ENCODE measurements at places on chromosomes 7 and 10.

DNA sequence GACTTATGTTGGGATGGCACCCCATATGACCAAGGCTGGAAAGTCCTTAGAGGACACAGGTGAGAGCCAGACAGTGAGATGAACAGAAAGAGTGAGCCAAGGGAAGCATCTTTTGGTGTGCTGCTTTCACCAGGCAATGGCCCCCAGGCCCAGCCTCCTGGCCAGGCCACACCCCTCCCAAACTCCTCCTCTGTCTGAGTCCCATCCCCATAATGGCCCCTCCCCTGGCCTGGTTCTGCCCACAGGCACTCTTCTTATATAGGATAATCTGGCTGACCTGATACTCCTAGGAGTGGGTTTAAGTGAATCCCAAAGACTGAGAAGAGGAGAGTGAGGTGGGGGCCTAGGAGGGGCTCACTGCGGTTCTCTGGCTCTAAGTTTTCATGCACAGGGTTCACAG lies 252.5 kb downstream of the RPS24 start:
- no peak overlapping the region for H3K27ac ChIP-seq
- H3K4me1 ChIP-seq = no peaks in the 10 kb centered on the region
- no peak for DNase-seq

DNA sequence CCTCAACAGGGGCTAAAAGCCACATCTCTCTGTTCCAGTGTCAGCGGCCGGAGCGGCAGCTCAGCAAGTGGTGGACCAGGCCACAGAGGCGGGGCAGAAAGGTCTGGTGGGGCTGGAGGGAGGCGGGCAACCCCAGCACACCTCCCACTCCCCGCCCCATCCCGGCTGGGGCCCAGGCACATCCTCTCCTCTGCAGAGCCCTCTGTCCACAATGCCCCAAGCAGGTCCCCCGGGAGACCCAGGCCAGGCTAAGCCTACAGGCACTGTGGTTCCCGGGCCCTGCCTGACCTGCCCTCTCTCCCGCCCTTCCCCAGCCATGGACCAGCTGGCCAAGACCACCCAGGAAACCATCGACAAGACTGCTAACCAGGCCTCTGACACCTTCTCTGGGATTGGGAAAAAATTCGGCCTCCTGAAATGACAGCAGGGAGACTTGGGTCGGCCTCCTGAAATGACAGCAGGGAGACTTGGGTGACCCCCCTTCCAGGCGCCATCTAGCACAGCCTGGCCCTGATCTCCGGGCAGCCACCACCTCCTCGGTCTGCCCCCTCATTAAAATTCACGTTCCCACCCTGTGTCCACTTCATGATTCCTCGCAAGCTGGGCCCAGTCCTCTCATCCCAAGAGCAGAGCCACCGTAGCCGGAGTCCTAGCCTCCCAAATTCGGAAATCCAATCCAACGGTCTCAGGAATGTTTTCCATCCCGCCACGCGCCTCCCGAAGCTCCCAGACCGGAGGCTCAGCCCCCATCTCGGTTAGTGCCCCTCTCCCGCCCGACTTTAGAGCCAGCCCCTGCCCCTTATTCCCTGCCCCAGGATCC lies 2.1 kb downstream of the ADIRF start:
- H3K27ac ChIP-seq = peak overlapping the region; percentile 86
- DNase-seq = no peak
- peaks cover 4% of the 10 kb centered on the region for H3K27me3 ChIP-seq
- H3K36me3 ChIP-seq = no peaks in the 10 kb centered on the region
- peaks cover 37% of the 10 kb centered on the region for H3K4me1 ChIP-seq

DNA sequence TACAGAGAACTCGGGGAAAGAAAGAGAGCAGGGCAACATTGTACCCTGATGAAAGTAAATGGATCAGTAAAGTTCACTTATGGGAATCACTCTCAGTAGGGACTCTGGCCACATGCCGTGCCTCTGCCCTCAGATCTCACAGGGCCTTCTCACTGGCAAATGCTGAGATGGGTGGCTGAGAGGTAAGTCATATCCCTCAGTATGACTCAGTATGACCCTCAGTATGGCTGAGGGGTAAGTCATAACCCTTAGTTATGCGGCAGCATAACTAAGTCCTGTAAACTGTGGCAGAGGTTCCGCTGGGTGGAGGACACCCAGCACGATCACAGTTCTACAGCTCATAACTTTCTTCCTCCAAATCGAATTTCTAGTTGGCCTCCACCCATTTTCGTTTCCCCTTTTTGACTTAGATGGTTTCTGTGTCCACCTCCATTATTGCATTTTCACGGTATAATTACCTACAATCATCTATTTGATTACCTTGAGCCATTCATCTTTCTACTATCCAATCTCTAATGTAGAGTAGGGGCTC lies 26.5 kb upstream of the WNT16 start:
- H3K4me3 ChIP-seq = peak overlapping the region; percentile 5
- peaks cover 29% of the 10 kb centered on the region for H3K36me3 ChIP-seq
- DNase-seq = no peak
- no peaks in the 10 kb centered on the region for H3K27me3 ChIP-seq
- peak overlapping the region; percentile 81 for H3K27ac ChIP-seq
- H3K4me1 ChIP-seq = peaks cover 56% of the 10 kb centered on the region

GRCh38 chr10:17980846-17981565 lies 29.3 kb downstream of the SLC39A12 start:
- DNase-seq = no peak
- H3K36me3 ChIP-seq = no peaks in the 10 kb centered on the region
- no peaks in the 10 kb centered on the region for H3K4me1 ChIP-seq
- no peaks in the 10 kb centered on the region for H3K27me3 ChIP-seq

- no peak overlapping the region for H3K4me3 ChIP-seq
- no peaks in the 10 kb centered on the region for H3K36me3 ChIP-seq
- H3K27me3 ChIP-seq = no peaks in the 10 kb centered on the region
- no peak overlapping the region for H3K27ac ChIP-seq
Measured at GRCh38 chr7:24783698-24784097, 26.4 kb upstream of the GSDME start.

- peaks cover 39% of the 10 kb centered on the region for H3K36me3 ChIP-seq
- no peak overlapping the region for H3K4me3 ChIP-seq
- peaks cover 39% of the 10 kb centered on the region for H3K4me1 ChIP-seq
- H3K27me3 ChIP-seq = no peaks in the 10 kb centered on the region
Measured at GRCh38 chr7:825386-825785, 6.9 kb upstream of the SUN1 start.

- peaks cover 27% of the 10 kb centered on the region for H3K27me3 ChIP-seq
- no peaks in the 10 kb centered on the region for H3K4me1 ChIP-seq
- no peak overlapping the region for H3K27ac ChIP-seq
- H3K4me3 ChIP-seq = no peak overlapping the region
Measured at GRCh38 chr10:1293636-1294435, 237.7 kb downstream of the WDR37 start.

- peaks cover 14% of the 10 kb centered on the region for H3K36me3 ChIP-seq
- H3K4me1 ChIP-seq = no peaks in the 10 kb centered on the region
- H3K4me3 ChIP-seq = no peak overlapping the region
- no peak for DNase-seq
- no peak overlapping the region for H3K27ac ChIP-seq
- H3K27me3 ChIP-seq = no peaks in the 10 kb centered on the region
Measured at GRCh38 chr7:22419488-22419887, 62.5 kb upstream of the RAPGEF5 start.

- H3K27me3 ChIP-seq = no peaks in the 10 kb centered on the region
- H3K4me3 ChIP-seq = no peak overlapping the region
- no peak for DNase-seq
- peaks cover 89% of the 10 kb centered on the region for H3K36me3 ChIP-seq
- H3K4me1 ChIP-seq = peaks cover 15% of the 10 kb centered on the region
Measured at GRCh38 chr10:112404617-112405016, 30.7 kb downstream of the ACSL5 start.

DNA sequence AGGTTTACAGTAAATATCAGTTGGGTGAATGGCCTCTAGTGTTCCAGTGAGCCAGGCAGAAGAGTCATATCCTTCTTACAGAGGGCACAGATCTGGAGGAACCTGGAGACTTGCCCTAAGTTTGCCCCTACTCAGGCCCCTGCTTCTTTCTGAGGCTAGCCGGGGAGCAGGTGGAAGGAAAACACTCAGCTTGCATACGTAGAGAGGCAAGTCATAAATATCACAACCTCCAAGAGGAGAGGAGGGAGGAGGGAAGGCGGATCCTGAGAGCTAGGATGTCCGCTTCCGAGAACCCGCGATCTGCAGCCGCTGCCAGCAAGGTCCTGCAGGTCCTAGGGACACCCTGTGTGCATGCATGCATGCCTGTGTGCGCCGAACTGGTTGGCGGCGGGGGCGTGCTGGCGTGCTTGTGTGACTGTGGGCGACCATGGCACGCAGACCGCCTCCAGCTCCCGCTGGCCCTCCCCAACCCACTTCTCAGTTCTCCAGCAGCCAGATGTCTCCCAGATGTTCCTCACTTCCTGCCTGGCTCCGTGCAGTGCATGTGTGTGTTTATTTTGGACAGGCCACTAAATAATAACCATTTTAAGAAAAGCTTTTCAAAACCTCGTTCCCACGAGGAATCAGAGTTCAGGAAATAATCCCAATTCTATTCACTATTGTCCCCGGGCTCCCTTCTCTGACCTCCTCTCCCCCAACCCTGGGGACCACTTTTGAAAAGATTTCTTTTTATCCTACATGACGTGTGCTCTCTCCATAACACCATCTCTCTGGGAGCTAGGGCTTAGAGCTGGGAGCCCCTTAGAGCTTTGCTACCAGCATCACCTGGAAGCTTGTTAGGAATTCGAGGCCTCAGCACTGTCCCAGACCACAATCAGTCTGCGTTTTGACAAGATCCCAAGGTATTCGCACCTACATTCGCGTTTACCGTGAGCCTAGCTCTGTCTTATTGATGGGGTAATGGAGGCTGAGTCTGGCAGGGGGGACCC lies 32.4 kb downstream of the UNC5B start:
- DNase-seq = no peak
- H3K4me1 ChIP-seq = peaks cover 7% of the 10 kb centered on the region
- no peak overlapping the region for H3K27ac ChIP-seq
- H3K4me3 ChIP-seq = no peak overlapping the region

DNA sequence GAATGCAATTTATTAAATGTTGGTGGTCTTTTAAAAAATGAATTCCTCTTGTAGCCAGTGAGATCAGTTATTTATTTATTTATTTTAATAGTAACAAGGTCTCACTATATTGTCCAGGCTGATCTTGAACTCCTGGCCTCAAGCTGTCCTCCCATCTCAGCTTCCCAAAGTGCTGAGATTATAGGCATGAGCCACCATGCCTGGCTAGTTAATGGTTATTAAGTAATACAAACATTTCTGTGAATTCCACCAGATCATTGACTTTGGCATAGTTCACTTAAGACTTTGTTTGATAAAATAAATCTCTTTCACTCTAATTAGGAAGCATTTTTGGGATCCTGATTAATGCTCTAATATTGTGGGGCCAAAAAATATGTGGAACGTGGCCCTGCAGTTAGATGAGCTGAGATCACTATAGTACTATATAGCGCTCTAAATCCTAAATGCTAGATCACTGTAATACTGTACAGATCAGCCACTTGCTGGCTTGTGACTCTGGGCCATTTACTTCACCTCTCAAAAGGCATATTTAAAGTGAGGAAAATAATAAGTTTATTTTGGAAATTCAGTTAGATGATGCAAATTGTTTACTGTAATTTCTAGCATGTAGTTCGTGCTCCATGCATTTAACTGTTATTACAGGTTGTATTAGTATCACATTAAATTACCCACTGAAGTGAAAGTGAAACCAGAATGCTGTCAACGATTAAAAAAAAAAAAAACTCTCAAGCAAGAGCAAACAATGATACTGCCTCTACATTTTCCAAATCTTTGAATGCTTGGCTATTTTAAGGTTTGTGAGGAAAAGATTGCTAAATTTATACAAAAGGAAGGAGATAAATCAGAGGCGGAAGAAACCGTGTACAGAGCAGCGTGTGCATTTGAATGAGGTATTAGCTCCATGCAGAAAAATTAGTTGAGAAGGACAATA lies 15.9 kb upstream of the FAS start:
- peaks cover 2% of the 10 kb centered on the region for H3K36me3 ChIP-seq
- no peaks in the 10 kb centered on the region for H3K27me3 ChIP-seq
- H3K4me1 ChIP-seq = peaks cover 15% of the 10 kb centered on the region
- no peak for DNase-seq
- H3K27ac ChIP-seq = peak overlapping the region; percentile 85

DNA sequence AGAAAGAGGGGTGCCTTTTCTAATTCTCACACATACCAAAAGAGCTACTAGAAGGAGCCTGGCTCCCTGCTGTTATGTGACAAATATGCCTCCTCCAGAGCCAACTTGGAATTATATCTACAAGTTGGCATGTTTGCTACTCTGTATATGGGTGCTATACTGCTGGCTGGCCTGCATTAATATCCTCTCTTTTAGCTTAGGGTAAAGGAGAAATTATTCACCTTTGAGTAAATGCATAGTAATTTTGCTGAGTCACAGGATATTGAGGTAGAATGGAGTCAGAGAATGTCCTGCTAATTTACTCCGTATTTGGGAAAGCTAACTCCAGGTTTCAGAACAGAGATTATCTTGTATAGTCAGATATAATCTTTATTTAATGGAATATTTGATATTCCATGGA lies 24.2 kb upstream of the LIPN start:
- H3K36me3 ChIP-seq = no peaks in the 10 kb centered on the region
- H3K27ac ChIP-seq = no peak overlapping the region
- H3K4me3 ChIP-seq = no peak overlapping the region

GRCh38 chr10:85811405-85811804 lies 555.2 kb downstream of the GRID1 start:
- no peak overlapping the region for H3K4me3 ChIP-seq
- H3K36me3 ChIP-seq = peaks cover 2% of the 10 kb centered on the region
- no peak overlapping the region for H3K27ac ChIP-seq
- no peaks in the 10 kb centered on the region for H3K4me1 ChIP-seq
- no peak for DNase-seq
- no peaks in the 10 kb centered on the region for H3K27me3 ChIP-seq

DNA sequence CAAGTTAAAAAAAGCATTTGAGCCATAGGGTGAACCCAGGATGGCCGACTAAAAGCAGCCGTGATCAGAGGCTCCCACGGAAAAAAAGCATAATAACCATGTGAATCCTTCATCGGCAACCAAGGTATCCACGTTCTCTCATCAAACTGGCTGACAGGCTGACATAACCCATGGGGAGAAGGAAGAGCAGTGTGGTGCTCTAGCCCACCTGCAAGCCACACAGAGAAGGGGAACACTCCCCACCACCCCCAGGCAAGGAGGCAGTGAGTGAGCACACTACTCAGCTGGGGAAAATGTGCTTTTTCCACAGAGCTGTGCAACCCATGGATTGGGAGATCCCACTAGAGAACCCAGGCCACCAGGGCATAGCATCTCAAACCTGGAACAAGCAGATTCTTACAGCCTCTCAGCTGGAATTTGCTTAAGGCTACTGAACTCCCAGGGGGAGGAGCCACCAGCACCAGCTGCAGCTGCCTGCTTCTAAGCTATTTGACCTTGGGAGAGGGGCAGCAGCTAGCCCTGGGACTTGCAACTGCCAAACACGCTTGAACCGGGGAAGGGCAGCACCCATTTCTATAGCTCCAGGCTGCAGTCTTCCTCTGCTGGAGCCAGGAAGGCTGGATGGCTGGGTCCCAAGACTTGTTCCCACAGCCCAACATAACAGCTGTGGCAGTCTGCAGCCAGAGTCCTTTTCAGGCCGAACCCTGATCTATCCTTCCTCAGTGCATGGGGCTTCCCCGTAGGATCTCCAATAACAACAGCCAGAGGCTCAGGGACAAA lies 178.2 kb upstream of the NRG3 start:
- no peak for DNase-seq
- H3K36me3 ChIP-seq = no peaks in the 10 kb centered on the region
- H3K4me3 ChIP-seq = no peak overlapping the region
- H3K4me1 ChIP-seq = no peaks in the 10 kb centered on the region
- no peaks in the 10 kb centered on the region for H3K27me3 ChIP-seq
